GM23338 (cell line): ENCODE measurements at places on chromosomes 16 and 17. TPM values are rescaled to one million over a fixed set of nuclear protein-coding genes. Genes with fewer than 3 reads are reported as not detected.

The INCA1 gene
- total RNA-seq, result 2.1 TPM in 1 of 2 replicates, not detected in the other

The KDM8 gene
- 5.1 and 9.1 TPM in 2 replicates for total RNA-seq

The SGCA gene
- not detected in 2 replicates for total RNA-seq

The ATP5PD gene
- total RNA-seq, result 240 and 244 TPM in 2 replicates

DNA sequence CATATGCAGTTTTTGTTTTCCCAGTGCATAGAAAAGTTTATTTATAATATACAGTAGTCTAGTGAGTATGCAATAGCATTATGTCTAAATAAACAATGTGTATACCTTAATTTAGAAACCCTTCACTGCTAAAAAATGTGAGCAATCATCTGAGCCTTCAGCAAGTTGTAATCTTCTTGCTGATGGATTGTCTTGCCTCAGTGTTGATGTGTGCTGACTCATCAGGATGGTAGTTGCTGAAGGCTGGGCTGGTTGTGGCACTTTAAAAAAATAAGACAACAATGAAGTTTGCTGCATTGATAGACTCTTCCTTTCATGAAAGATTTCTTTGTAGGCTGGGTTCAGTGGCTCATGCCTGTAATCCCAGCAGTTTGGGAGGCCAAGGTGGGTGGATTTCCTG, 13.9 kb upstream of the CAPNS2 start:
- H3K4me3 ChIP-seq, result no peak overlapping the region
- no peak overlapping the region for H3K27ac ChIP-seq
- no peak for DNase-seq
- H3K27me3 ChIP-seq, result no peaks in the 10 kb centered on the region

GRCh38 chr17:1762233-1762900, 507 bp downstream of the SERPINF1 start:
- H3K27me3 ChIP-seq, result no peaks in the 10 kb centered on the region
- H3K4me1 ChIP-seq, result peaks cover 17% of the 10 kb centered on the region
- no peaks in the 10 kb centered on the region for H3K36me3 ChIP-seq
- peak overlapping the region; percentile 44; the same call in 1 of the 2 replicates for H3K4me3 ChIP-seq
- H3K27ac ChIP-seq, result 0 out of 2 replicates have a peak overlapping the region, but pooled peaks have one; percentile 45

DNA sequence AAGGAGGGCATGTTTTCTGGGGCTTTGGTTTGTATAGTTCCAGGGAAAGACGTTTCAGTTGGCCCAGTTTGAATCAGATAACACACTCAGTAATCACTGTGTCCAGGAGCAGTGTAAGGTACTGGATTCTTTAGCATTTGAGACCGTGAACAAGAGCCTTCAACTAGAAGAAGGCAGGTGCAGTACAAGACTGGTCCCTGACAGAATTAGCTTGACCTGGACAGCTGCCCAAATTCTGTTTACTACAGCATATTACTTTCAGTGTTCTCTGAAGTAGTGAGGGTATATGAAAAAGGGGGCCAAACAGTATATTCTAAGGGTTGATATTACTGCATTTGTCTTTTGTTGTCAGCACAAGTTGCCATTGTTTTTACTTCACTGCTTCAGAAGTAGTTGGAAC, 81.3 kb downstream of the COX10 start:
- no peaks in the 10 kb centered on the region for H3K27me3 ChIP-seq
- DNase-seq, result no peak
- H3K4me1 ChIP-seq, result no peaks in the 10 kb centered on the region; the same call in 1 of the 2 replicates
- H3K4me3 ChIP-seq, result no peak overlapping the region
- H3K36me3 ChIP-seq, result no peaks in the 10 kb centered on the region
